Activated naive CD8-positive, alpha-beta T cell treated with anti-CD3 and anti-CD28 coated beads for 36 hours (primary cell): ENCODE measurements at places on chromosomes 11 and 22.

DNA sequence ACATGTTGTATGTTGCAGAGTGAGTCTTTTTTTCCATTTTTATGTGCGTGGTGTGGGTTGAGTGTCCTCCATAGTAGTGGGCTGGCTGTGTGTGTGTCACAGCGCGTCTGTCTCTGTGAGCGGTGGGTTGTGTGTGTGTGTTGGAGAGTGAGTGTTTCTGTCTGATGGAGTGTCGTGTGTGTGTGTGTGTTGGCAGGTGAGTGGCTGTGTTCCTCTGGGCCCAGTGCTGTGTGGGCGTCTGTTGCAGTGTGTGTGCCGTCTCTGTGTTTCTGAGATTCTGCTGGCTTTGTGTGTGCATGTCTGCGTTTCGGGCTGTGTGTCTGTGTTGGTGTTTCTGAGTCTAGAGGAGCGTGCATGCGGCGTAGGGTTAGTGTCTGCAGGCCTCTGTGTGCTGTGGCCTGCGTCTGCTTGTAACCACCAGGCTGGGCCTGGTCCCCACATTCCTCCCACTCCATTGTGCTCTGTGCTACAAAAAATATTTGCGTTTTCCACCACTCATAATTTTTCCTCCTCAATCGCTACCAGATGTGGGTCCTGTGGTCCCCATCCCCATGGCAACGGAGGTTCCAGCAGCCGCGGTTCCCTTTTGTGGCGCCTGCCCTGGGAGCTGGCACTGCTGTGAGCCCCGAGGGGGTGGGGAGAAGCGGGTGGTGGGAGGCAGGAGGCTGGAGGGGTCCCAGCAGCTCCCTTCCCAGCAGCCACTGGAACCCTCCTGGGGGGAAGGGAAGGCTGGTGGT is 15.2 kb downstream of the SCARF2 start:
- no peak for DNase-seq

- no peak for DNase-seq
Measured at GRCh38 chr11:15159085-15159484, 44.4 kb downstream of the INSC start.

- DNase-seq = no peak
Measured at GRCh38 chr11:95082576-95083001, 7.1 kb upstream of the ENDOD1 start.

DNA sequence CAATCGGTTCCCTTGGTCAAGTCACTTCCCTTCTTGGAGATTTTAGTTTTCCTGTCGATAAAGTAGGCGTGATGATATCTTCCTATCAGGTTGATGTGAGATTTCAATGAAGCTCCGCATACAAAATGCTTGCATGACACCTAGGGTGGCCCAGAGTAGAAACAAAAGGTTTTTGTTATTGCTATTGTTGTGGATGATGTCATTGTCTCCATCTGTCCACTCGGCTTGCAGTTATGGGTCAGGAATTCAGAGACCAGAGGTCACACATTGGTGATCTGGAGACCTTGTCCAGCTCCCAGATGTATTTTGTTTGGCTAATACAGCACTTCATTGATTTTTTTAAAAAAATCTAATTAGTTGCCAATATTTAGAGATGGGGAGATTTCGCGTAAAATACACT is 382.1 kb downstream of the MN1 start:
- DNase-seq = no peak

DNA sequence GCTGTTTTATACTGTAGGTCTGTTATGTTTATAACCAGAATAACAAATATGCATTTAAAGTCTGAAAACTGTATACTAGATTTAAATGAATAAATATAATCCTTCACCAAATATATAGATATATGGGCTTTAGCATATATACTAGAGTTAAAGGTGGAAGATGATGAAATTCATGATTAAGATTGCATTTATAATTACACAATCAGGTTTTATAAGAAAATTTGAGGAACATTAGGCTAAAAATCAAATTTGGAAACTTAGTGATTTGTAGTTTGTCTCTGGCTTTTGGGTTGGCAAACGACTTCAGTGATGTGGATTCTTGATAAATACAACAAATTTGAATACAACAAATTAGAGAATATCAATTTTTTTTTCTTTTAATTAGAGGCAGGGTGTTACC is 10.0 kb downstream of the BCL2L13 start:
- no peak for DNase-seq

DNA sequence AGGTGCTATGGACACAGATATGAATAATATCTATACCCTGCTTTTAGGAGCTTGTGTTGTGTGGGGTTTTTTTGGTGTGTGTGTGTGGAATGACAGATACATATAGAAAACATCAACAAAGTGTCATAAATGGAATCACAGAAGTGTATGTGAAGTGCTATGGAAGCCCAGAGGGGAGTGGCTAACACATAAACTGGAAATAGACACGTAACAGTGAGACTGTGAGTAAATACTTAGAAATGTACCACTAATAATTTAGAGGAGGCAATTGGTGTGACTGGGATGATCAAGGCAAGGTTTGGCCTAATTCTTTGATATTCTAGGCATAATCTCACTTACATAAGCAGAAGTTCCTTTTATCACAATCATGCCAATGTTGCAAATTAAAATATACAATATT is 169.3 kb upstream of the TENM4 start:
- DNase-seq = no peak

DNA sequence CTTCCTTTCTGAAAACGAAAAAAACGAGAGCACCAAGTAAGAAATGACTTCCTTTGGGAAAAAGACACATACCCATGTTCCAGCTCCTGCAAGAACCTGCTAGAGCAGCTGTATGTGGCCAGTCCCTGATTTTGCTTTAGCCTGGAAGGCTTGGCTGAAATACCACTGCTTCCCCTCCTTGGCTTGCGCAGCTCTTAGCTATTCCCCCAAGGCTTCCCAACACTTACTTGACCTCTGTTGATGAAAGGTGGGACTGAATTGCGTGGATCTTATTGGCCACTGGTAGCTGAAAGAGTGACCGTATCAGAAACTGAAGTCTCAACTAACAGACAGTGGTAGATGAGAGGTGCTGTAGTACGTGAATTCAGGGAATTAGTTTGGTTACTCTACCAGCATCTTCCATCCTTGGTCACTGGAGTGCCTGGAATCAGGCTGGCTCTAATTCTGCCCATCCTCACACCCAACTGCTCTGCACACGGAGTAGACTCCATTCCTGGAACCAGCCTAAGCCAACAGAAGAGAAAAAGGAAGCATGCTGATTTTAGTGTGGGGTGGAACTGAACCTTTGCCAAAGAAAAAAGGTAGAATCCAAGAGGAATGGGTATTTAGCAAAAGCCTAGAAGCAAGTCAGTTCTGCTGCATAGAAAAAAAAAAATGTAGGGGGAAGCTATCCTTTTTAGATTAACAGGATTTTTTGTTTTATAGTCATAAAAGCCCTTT is 73.8 kb upstream of the CRTAM start:
- DNase-seq = no peak

DNA sequence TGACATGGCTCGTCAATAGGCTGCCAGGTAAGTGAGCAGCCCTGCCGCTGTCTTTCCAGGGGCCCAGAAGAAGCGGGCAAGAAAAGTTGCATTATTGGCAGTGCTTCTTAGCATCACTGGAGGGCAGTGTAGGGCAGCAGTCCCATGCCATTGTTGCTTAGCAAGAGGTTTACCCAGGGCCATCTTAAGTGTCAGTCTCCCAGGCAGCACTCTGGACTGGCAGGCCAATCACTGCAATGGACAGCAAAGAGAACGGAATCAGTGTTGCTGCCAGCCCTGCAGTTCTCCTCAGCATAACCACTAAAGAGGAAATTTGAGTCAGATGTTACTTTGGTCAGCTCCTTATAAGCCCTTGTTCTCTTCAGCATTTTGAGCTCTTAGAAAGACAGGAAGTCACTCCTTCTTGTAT is 13.4 kb upstream of the GRK2 start:
- no peak for DNase-seq

DNA sequence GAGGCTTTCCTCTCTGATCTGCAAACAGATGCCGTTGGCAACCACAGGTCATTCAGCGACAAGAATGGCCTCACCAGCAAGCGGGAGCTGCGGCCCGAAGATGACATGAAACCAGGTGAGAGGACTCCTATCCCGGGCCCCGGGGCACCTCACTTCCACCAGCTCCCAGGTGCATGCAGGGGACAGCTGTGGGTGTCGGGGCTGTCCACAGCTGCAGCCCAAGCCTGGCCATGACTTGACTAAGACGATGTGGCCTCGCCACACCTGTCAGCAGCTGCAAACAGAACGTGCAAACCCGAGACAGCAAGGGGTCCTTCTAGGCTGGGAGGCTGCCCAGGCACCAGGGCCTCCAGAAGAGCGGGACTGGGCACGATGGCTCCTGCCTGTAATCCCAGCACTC is 3.6 kb downstream of the GAL start:
- DNase-seq = no peak

- no peak for DNase-seq
Measured at GRCh38 chr11:61256710-61257482, 15.9 kb downstream of the PGA5 start.

GRCh38 chr22:26751217-26751616 is 93.8 kb downstream of the MIAT start:
- no peak for DNase-seq

DNA sequence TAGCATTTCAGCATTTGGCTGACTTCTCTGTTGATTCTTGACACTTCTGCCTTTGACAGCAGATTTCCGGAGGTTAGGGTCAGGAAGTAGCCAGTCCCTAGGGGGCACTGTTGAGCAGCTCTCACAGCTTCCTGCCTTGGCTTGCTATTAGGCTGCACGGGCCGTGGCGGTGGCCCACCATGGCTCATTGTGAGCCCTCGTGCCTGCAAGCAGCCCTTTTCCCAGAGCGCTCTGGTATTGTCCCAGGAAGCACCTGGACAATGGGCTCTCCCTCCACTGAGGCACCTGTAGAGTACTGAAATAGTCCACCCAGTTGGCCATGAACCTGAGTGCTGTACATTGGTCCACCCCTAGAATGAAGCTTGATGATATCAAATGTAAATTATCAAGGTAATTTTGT is 100.2 kb upstream of the GAL start:
- DNase-seq = peak; percentile 46

DNA sequence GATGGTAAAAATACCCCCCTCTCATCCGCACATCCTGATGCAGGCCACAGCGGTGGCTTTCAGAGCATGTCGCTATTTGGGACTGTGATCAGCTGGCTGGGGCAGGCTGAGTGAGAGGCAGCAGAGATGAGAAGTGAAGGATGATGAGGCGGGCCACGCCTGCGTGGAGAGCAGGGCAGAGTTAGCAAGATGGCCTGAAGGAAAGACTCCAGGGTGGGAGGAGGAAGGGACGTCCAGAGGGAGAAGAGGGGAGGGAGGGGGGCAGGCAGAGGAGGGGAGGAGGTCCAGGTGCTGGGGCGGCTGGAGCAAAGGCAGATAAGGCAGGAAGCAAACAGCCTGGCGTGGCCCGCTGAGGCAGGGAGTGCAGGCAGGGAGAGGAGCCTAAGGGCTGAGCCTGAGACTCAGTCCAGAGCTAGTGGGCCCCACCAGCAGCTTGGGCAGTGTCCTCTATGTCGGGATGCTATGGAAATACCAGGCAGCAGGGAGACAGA is 29.1 kb downstream of the LRFN4 start:
- DNase-seq = no peak

DNA sequence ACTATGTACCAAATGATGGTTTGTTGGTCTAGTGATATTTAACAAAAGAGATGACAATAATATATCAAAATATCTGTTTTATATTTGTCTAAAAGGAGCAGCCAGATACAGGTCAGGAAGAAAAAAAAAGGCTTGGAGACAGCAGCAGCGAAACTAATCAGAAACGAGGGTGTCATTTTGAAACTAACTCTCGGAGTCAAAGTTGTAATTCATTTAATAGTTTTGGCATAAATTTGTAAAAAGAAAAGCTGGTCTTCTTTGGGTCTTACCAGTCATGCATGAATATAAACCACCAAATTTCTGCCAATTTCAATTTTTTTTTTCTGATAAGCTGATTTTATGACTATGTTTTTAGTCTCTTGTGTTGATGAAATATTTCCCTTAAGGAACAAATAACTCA is 25.5 kb downstream of the NPAT start:
- DNase-seq = no peak
